ENCODE measurements at places on chromosomes 5 and 9.

DNA sequence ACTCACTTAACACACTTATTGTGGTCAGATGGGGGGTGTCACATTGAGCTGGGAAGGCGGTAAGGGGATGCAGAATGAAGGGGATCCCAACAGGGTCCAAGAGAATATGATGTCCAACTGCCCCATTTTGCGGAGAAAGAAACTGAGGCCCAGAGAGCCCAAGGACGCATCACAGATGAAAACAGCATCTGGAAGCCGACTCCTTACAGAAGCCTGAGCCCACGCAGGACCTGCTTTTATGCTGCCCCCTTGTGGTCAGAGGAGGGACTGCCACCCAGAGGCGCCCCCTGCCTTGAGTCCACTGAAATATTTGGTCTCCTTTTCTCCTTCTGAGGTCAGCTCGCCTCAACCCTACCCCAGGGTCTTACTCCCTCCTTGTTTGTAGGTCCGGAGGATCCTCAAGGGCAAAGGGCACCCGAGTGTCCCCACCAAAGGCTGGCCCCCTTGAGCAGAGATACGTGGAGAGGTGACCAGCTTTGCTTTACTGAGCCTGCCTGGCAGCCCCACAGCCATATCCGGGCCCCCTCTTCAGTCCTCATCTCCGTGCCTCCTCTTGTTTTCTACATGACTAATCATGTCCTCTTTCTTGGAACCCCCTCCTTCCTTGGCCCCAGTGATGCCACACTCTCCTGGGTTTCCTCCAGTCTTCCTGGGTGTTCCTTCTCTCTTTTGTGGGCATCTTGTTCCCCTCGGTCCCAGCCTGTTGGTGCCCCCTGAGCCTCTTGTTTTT lies 30.0 kb upstream of the TTLL11 start:
- peak; percentile 86 for DNase-seq

GRCh38 chr5:145129797-145130196 lies 705.3 kb downstream of the PRELID2 start:
- no peak for DNase-seq

DNA sequence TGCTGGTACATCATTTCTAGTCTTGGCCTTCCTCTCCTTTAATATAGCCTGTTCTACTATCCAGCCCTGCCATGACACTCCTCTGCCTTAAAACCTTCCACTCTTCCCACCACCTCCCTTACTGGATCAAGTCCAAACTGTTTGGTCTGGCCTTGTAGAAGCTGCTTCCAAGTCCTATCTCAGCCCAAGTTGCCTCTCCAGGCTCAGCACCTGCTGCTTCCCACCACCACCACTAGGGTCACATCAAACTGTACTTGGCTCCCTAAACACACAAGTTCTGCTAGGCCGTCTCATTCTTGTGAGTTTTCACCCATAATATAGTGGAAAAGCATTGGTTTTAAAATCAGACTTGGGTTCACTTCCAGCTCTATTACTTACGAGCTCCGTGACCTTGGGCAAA lies 1.4 kb downstream of the NDUFA8 start:
- DNase-seq, result peak; percentile 55

DNA sequence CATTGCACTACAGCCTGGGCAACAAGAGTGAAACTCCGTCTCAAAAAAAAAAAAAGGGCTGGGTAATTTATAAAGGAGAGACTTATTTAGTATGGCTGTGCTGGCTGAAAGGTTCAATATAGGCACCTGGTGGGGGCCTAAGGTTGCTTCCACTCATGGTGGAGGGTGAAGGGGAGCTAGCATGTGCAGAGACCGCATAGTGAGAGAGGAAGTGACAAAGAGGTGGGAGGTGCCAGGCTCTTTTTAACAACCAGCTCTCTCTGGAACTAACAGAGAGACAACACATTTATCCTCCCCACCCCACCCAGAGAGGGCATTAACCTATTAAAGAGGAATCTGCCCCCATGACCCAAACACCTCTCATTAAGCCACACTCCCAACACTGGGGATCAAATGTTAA lies 28.9 kb upstream of the SERINC5 start:
- DNase-seq, result peak; percentile 49

GRCh38 chr5:178237431-178238312 lies 5.1 kb upstream of the PHYKPL start:
- DNase-seq, result no peak

DNA sequence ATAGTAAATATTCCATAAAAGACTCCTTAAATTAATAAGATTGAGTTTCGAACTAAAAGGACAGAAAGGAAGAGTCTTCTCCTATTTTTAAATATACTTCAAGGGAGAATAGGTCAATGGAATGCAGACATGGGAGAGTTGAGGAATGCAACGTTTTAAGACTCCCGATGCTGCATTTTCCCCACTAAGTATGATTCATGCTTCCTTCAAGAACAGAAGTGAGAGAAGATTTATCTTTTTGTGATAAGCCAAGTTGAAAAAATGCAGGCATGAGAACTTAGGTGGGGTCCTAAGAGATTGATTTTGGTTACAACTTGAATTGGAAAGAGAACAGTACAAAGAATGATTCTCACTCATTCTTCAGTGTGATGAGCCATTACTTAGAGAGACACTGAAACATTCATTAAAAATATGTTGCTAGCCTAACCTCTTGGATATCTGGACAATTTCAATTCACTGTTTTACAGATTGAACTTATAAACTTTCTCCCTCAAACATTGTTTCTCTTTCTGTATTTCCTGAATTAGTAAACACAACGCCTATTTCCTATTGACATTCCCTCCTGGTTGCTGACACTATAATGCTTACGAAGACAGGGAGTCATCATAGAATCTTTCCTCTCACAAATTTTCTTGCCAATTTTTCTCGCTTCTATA lies 1666.1 kb upstream of the WWC1 start:
- no peak for DNase-seq

GRCh38 chr5:179832039-179832745 lies 11.5 kb downstream of the SQSTM1 start:
- DNase-seq, result no peak

DNA sequence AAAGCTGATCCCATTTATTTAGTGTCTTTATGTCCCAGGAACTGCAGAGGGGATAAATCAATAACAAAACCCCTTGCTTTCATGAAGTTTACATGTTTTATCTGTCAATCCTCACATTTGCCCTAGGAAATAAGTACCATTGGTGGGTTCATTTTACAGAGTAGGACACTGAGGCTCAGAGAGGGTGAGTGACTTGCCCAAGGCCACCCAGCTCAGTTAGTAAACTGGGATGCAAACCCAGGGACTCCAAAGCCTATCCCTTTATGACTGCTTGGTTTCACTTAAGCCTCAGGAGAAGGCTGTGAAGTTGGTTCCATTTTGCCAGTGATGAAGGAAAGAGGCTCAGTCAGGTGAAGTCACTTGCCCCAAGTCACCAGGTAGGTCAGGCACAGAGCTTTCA lies 51.9 kb downstream of the SMIM23 start:
- DNase-seq, result no peak

GRCh38 chr5:147445090-147445489 lies 64.8 kb downstream of the DPYSL3 start:
- DNase-seq, result no peak

DNA sequence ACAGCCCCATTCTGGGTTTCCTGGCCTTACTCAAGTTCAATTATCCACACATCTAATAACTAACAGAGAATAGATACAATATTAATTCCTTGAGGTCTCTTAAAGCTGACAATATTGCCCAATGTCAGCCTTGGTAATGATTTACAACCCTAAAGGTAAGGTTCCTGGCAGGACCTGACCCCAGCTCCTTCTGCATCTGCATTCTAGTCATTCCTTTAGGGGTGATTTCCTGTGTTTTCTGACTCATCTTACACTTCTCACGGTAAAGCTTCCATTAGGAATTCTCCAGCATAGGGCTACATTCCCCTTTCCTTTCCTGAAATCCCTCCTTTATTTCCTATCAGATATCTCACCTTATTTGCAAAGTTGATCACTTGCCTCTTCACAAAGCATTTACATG lies 9.3 kb downstream of the HAVCR1 start:
- no peak for DNase-seq

- DNase-seq, result no peak
These were observed 48.4 kb downstream of the SECISBP2 start for GRCh38 chr9:89366711-89367110.

DNA sequence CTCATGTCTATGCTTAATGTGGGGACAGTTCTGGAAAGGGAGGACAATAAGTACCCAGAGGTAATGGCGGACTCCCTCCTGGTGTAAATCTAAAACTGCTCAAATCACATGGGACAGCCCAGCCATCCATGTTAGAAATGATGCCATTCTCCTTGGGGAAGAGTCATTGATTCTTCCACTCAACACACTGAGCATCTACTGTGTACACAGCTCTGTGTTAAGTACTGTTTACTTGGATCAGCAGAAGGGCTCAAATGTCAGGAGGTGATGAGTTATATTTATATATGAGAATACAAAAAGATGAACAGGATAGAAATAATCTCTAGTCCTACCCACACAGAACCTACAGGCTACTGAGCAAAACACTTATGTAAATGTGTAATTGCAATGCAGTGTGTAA lies 31.8 kb upstream of the NANS start:
- DNase-seq, result no peak

DNA sequence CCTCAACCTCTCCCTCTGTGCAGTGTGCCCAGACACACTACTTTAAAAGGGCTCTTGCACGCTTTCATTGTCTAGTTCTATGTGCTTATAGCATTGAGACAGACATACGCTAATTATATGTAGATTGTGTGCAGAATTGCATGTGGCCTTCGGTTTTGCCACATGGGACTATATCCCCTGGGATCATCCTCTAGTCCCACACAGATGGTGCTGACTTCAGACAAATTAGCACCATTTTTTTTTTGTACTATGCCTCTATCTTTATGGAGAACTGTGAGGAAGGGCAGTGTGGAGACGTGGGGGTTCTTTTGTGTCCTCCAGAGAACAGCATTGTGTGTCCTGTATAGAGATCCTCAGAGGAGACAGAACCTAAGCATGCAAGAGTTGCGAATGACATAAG lies 29.3 kb downstream of the PAPPA start:
- DNase-seq, result no peak

DNA sequence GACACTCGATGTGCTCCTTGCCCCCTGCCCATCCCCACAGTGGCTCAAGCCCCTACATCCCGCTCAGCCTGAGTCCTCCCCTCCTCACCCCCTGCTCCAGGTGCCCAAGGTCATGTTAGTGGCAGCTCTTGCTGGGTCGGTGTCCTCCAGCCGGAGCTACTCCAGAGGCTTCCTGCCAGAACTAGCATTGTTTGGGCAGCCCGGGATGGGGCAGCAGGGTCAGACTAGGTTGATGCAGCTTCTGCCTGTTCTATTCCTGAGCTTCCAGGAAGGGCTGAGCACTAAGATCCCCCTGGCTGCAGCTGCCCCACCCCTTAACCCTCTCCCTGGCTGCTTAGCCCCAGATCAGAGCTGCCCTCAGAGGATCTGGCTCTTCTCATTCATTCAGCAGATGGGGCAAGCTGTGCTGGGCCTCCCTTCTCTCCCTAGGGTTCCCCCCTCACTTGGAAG lies 671 bp downstream of the RGS14 start:
- no peak for DNase-seq

GRCh38 chr5:135030123-135030955 lies 3.7 kb downstream of the PITX1 start:
- DNase-seq, result no peak

DNA sequence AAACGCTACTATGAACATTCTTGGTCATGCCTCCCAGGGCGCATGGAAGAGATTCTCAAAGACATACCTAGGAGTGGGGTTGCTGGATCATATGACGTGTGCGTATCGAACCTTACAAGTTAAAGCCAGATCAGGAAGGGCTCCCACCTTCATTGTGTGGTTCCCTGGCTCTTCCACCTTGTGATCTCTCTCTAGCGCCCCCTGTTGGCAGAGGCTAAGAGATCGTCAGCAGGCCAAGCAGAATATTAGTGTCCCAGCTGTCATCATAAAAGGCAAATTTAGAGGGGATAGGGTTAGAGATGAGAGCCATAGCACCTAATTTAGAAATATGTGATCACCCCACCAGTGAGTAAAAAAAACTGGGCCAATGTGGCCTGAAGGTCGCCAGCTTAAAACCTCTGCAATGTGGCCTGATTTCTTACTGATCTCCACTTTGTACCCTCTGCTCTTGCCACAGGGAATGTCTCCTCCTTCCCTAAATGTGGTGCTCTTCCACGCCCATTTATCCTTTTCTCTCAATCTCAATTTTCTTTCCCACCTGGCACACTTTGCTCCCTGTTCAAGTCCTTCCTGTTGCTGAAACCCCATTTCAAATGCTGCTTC lies 91.7 kb upstream of the SHB start:
- peak; percentile 83 for DNase-seq

DNA sequence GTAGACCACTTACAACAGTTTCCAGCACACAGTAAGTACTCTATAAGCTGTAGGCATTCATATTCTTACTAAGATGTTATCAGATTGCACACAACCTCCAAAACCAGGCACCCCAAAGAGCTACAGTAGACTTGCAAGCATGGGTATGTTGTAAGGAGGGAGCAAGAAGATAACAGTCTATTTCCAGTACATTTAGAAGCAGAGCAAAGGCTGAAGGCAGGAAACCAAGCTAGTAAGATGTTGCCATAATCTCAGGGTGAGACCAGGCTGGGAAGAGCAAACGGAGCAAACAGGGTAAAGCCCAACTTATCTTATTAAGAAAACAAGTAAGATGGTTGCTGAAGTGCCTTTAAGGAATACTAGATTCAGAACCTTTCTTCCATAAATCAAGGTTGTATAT lies 161.1 kb downstream of the GLIS3 start:
- DNase-seq, result no peak

- no peak for DNase-seq
These were observed 391.0 kb downstream of the CHSY3 start for GRCh38 chr5:130295235-130295634.

DNA sequence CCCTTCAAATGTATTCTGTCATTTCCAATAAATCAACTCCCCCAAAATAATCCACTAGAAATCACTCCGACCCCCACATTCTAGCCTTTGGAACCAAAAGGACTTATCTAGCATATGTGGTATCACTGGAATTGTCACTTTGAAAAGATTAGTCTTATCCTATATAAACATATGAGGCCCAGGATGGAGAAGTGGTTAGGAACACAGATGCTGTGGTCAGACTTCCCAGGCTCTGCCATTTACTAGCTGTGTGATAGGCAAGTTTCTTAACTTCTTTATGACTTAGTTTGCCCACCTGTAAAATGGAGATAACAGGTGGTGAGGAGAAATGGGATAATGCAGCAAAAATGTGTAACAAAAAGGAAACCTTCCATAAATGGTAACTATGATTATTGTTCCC lies 62.0 kb upstream of the GLRX start:
- no peak for DNase-seq

DNA sequence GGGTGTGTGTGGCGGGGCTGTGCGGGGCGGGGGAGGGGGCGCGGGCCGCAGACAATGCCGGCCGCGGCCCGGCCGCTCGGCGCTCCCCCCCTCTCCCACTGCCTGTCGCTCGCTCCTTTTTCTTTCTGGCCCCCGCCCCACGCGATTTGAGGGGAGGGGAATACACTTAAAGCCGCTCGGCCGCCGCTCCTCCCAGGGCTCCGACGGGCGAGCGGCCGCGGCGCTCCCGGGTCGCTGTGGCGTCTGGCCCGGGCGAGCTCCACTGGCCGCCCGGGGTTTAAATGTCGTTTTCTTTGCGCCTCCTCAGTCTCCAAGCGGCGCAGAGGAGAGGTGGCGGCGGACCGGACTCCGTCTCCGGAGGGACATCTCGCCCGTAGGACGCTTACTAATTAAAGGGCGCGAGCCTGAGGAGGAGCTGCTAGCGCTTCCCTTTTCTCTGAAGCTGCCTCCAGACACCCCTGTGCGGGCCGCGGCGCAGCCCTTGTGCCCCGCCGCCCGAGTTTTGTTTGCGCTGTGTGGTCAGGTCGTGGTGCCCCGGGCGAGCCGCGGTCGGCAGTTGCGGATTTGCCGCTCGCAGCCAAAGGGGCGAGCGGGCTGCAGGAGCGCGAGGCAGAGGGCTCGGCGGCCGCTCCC lies 1.4 kb downstream of the ZSWIM6 start:
- peak; percentile 43 for DNase-seq

All from activated CD4-positive, alpha-beta T cell treated with anti-CD3 and anti-CD28 coated beads for 36 hours (primary cell).